ACHN (cell line): ENCODE measurements at places on chromosomes 4 and X.

GRCh38 chr4:170627418-170627817, 537.7 kb upstream of the AADAT start:
- no peak for DNase-seq

- DNase-seq = no peak
Observed at GRCh38 chr4:41050116-41050515, 164.2 kb downstream of the APBB2 start.

GRCh38 chrX:18714910-18715309, 7.5 kb downstream of the PPEF1 start:
- no peak for DNase-seq

GRCh38 chr4:123064390-123064789, 142.0 kb upstream of the NUDT6 start:
- no peak for DNase-seq

GRCh38 chr4:13558881-13559280, 14.6 kb upstream of the NKX3-2 start:
- DNase-seq = no peak

DNA sequence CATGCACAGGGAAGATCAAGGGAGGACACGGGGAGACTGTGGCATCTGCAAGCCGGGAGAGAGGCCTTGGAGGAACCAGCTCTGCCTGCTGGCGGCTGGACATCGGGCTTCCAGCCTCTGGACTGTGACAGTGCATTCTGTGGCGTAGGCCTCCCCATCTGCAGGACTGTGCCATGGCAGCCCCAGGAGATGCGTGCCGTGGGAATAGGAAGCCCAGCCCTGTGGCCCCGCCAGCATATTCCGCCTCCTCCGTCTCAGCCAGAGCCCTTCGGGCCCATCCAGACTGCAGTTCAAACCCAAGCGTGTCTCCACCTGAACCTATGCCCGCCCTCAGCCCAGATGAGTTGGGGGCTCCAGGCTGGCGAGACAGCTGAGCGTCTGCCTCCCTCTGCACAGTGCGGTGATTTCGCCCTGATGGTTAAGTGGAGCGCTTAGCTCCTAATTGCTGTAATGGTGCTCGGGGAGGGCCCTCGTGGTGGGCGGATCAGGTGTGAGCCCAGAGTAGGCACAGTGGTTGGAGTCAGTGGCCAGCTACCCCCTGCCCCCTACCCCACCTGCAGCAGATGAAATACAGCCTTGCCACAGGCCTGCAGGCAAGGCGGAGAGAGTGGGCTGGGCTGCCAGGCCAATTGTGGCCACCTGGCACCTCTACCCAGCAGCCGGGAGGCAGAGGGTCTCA, 133.9 kb downstream of the HMX1 start:
- no peak for DNase-seq
